ENCODE measurements at places on chromosomes 3 and 15.
A peak's percentile ranks its signal among the peaks of the same experiment; 100 is the strongest.

DNA sequence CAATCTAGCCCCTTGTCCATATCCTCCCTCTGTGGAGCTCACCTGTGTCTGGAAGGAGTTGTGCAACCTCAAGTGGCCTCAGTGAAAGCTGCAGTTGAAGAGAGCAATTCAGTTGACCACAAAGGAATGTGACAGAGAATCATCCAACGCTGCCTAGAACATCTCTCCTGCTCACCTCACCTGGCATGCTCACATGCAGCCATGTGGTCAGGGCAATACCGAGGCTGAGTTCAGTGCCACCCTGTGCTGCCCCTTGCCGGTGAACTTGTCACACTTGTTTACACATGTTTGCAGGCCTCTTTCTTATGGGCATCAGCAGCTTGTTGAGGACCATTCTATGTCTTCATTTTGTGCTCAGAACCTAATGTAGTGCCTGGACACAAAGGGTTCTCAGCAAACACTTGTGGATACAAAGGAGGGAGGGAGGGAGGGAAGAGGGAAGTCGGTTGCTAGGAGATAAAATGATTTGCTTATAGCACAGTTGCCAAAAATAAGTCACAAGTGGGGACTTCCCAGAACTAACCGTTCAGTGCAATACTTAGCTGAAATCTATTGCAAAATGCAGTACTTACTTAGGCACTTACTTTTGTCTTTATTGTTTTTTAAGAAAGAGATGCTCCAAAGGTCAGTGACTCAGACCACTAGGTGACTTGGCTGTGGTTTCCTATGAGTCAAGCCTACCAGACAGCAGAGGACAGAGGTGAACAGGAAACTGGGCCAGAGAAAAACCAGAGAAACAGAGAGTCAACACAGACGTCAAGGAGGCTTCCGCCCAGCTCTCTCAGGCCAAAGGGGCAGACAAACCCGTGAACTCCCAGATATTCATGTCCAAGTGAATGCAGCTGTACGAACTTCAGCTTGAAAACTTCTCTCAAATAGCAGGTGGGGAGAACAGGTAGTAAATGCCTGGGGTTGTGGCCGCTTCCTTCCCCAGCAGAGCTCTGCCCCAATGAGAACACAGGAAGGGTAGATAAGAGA is 227.8 kb upstream of the CTNNB1 start:
- DNase-seq: peak; percentile 96

- no peak for DNase-seq
Measured at GRCh38 chr3:161100994-161101393, 4.2 kb downstream of the B3GALNT1 start.

DNA sequence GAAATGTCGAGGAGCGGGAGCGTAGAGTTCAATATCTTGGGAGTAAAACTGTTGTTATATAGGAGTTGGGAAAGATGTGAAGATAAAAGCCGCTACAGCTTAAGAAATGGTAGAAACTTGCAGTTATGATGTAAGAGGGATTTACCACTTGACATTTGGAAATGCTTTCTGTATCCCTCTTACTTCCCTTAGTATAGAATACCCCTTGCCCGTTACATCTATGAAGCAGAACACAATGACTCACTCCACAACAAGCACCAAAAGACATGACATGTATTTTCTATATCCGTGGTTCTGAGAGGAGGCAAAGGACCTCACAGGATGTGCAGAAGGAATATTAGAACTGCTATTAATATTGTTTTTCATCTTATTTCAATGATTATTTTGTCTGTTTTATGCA is 254.2 kb upstream of the NR2F2 start:
- no peak for DNase-seq

GRCh38 chr3:149442043-149442442 is 32.5 kb upstream of the TM4SF4 start:
- DNase-seq: no peak

DNA sequence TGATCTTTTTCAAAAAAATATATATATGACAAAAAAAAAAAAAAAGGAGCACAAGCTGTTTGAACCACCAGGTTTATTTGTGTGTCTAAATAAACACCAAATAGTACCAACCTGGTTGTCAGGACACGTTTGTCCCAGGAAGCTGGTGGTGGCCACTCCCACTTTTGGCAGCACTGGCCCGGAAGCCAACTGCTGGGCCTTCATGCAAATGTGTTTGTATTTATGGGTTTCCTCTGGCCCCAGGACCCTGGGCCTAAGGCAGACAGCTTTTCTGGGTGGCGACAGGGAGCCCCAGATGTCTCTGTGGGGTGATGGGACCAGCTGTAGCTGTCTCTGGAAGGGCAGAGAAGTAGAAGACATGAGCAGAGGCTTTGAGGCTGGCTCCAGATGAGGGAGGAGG is 31.6 kb downstream of the PRKCD start:
- DNase-seq: no peak

DNA sequence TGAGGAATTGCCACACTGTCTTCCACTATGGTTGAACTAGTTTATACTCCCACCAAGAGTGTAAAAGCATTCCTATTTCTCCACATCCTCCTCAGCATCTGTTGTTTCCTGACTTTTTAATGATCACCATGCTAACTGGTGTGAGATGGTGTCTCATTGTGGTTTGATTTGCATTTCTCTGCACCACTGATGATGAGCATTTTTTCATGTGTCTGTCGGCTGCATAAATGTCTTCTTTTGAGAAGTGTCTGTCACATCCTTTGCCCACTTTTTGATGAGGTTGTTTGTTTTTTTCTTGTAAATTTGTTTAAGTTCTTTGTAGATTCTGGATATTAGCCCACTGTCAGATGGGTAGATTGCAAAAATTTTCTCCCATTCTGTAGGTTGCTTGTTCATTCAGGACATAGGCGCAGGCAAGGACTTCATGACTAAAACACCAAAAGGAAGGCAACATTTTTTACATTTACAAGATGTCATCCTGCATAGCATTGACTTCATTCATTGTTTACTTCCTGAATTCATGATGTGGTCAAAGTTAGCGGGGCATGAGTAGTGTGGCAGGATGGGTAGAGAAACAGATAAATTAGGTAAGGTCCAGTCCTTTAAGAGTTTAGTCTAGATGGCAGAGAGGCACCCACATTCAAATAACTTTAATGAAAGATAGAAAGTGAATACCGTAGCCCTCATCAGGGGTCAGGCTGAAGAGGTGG is 45.1 kb upstream of the LPP start:
- DNase-seq: no peak

- DNase-seq: no peak
Measured at GRCh38 chr15:77173487-77173886, 102.6 kb upstream of the TSPAN3 start.
